ENCODE measurements at places on chromosomes 5 and 9.

DNA sequence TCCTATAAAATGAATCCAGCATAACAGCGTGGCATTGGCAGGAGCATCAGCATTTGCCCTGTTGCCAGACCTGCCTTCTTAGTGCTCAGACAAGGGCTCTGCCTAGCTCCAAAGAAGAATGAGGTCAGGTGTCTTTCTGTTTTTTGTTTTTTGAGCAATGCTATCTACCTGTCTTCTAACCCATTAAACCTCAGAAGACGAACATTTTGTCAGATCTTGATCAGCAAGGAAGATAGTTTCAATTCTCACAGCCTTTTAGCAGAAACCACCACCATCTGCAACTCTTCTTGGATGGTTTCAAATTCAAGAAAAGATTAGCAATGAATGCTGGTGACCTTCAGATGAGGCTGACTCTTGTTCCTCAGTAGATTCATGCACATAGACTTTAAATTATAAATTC is 103.5 kb upstream of the IQGAP2 start:
- DNase-seq: no peak

DNA sequence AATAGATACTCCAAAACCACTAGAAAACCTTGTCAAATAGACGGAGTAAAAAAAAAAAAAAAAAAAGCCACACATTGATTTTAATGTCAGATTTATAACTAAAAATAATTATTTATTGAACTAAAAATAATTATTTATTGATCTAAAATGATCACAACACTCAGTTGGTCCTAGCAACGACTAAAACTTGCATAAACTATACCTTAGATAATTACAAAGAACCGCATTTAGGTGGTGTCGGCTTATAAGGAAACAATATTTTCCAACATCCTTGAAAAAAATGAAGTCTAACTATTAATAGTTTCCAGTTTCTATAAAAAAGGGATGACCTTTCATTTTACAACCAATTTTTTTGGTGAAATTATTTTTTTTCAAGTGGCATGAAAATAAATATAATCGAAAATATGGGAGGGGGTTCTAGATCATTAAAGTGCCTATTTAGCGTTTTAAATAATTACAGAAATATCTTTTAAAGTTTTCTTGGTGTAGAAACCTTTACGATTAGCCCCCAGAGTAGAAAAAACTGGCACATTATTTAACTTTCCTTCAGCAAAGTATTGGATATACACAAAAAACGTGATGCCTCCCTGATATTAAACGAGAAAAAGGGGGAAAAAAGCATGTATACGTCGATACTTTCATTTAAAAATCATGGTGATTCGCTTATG is 3.7 kb downstream of the ARRDC3 start:
- DNase-seq: no peak

GRCh38 chr9:35488566-35489312 is 1.2 kb upstream of the RUSC2 start:
- no peak for DNase-seq

DNA sequence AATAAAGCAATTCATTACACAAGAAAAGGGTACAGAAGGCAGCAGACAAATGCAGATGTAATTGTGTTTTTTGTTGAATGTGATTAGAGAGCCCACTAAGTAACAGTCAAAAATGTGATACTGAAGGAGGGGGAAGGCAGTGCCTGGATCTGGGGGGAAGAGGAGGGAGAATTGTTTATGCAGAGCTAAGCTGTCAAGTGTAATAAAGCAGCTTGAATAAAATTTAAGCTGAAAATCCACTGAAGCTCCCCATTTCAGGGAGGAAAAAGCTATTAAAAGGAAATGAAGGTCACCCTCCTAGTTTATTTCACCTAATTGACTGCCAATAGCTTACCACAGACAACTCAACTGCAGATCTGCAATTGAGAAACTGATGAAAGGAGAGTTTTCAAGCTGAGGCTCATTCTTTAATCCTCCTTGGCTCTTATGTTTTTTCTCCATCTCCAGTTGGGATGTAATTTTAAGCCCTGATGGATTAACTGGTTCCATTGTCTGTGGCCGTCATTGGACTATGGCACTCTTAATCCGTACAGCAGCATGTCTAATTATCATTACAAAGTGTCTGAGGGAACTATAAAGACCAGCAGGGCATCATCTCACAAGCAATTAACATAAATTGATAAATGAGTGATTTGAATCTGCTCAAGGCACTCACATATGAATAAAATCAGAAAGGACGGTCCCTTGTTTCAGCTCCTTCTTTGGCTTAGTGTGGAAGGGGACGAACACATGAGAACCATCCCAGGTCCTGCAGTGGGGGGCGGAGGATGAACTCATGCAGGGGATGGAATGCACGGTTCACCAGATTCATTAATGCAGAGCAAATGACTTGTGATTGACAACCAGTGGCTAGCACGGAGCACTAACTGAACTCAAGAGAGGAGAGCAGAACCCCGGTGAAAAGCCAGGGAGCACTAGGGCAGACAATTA is 38.5 kb downstream of the TLE1 start:
- DNase-seq: no peak

- DNase-seq: peak; percentile 45
These were observed 30.3 kb downstream of the FGF1 start for GRCh38 chr5:142655339-142656267.

DNA sequence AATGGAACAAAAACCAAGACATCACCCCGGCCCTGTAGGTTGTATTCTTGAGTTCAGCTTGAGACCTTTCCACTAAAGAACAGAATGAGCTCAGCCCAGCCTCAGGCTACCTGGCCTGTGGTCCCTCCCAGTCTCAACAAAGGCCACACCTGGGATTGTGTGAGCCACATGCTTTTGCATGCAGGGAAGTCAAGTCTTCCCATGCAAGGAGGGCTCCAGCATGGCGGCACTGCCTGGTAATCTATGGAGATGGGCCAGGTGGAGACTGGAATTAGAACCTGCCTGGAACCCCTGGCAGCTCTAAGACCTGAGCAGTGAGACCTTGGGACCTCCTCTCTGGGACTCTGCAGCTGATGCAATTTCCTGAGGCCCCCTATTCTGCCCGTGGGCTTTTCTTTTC is 49.4 kb upstream of the OTULINL start:
- no peak for DNase-seq

- no peak for DNase-seq
These were observed 74.6 kb downstream of the MARCHF11 start for GRCh38 chr5:16104961-16105360.

GRCh38 chr5:175246889-175247520 is 197.0 kb downstream of the DRD1 start:
- no peak for DNase-seq

DNA sequence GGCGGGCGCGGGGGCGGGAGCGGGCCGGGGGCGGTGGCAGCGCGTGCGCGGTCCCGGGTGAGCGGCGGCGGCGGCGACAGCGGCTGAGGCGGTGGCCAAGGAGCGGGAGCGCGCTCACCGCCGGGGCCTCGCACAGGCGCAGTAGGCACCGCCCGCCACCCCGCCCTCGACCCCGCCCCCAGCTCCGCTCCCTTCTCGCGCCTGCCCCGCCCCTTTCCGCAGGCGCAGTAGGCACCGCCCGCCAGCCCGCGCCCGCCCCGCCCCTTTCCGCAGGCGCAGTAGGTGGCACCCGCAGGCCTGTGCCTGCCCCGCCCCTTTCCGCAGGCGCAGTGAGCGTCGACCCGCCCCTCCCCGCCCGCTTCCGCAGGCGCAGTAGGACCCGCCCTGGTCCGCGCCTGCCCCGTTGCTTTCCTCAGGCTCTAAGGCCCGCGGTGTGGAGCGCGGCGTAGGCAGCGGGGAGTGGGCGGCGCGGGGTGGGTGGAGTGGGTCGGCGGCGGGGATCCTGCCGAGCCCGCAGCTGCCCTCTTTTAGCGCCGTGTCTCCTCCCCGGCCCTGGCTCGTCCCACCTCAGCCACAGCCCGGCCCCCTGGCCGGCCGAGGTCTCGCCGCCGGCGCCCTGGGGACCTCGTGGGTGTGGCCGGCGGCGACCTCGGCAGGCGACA is at the start of gene CAMSAP1:
Gene CAMSAP1, minus strand, starts transcription at position 116 of the 662 bp plus-strand sequence. CDS start 387 bp downstream, outside the sequence.
- peak; percentile 86 for DNase-seq

DNA sequence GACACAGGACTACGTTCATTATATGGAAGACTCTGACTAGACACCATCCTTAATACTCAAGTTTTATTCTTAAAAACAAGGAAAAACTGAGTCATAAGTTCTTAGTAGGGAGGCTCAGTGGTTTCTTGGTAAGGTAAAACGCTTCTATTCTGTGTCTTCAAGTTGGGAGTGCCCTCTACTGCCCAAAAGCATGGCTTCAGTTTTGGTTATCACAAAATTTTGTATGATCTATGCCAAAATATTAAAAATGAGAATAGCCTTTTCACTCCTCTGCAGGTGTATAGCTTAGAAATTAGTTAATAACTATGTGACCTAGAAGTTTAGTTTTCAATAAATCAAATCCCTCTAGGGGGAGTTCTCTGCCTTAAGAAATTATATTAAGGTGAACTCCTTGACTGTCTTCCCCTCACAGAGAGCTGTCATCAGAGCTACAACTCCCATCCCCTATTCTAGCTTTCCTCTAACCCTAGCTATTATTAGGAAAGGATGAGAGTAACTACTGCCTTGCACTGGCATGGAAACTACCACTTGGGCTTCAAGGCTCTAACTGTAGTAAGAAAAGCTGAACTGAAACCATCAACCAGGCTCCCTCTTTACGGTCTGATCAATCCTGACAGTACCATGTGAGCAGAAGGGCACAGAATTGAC is 189.7 kb downstream of the GNAQ start:
- no peak for DNase-seq

- DNase-seq: no peak
These were observed 3.9 kb downstream of the GCNT4 start for GRCh38 chr5:75048457-75048953.

DNA sequence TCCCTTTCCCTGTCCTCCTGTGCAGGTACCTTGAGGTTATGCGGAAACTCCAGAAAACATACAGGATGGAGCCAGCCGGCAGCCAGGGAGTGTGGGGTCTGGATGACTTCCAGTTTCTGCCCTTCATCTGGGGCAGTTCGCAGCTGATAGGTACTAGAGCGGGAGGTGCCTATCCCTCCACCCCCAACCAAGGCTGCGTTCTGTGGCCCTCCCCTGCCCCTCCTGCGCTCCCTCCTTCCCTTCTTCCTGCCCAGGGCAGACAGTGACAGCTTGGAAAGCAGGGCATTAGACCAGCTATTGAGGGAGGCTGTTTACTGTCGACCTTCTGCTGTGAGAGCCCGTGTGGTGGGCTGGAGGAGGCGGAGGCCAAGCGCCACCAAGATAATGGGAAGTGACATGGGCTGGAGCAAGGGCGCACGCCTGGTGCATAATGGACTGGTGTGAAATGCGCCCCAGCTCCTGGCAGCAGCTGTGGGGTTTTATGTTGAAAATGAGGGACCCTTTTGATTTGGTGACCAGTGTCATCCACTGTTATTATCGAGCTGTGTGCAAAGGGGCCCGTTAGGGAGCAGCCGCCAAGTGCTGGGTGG is 25.3 kb downstream of the PTPA start:
- DNase-seq: no peak

DNA sequence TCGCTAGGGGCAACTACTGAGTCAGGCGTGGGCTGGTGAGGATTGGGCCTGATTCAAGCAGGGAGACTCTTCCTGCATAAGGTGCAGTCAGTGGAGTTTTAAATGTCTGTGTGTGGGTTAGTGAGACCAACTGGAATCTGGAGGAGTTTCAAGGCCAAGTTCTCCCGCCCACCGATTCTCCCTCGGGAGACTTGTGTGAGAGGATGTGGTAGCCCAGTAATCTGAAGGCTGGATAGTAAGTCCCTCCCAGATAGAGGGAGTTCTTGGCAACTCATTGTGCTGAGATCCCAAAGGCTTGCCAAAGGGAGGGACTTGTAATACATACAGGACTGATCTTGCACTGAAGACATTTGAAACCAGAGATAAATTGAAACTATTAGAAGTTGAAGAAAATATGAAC is 51.8 kb downstream of the WDR36 start:
- no peak for DNase-seq

GRCh38 chr9:124726886-124727285 is 44.2 kb downstream of the NR6A1 start:
- DNase-seq: no peak

DNA sequence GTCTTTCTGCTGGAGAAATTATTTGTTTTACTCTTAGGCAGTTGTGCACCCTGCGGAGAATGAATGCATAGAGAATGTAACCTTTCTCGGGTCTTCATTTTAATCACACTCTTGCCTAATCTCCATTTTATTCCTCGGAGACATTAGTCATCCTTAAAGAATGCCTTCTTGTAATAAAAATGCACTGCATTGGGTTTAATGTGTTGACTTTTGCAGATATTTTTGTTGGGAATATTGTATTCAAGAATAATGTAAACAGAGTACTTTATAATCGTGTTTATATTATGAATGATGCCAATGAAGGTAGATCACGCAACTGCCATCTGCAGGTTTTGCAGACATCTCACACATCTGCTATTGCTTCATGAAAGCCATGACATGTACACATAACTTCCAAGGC is 1093.9 kb upstream of the CDH6 start:
- DNase-seq: no peak

DNA sequence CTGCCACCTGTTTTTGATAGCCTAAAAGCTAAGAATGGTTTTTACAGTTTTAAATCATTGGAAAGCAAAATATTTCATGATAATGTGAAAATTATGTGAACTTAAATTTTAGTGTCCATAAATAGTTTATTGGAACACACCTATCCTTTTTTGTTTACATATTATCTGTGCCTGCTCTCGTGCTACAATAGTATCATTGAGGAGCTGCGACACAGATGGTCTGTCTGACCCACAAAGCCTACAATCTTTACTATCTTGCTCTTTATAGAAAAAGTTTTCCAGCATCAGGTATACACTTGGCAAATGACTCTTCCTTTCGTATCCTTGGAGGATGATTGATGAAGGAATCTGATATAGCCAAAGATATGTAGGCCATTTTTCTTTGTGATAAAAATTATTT is 40.2 kb downstream of the TTC1 start:
- no peak for DNase-seq

- DNase-seq: no peak
These were observed 181.5 kb downstream of the OLFM1 start for GRCh38 chr9:135268981-135269380.

GRCh38 chr9:35048511-35048910 is 23.9 kb downstream of the VCP start:
- no peak for DNase-seq

GRCh38 chr9:100394032-100394695 is 32.8 kb upstream of the MSANTD3 start:
- no peak for DNase-seq

- peak; percentile 6 for DNase-seq
These were observed 101.2 kb downstream of the TRIM36 start for GRCh38 chr5:115068239-115069086.

DNA sequence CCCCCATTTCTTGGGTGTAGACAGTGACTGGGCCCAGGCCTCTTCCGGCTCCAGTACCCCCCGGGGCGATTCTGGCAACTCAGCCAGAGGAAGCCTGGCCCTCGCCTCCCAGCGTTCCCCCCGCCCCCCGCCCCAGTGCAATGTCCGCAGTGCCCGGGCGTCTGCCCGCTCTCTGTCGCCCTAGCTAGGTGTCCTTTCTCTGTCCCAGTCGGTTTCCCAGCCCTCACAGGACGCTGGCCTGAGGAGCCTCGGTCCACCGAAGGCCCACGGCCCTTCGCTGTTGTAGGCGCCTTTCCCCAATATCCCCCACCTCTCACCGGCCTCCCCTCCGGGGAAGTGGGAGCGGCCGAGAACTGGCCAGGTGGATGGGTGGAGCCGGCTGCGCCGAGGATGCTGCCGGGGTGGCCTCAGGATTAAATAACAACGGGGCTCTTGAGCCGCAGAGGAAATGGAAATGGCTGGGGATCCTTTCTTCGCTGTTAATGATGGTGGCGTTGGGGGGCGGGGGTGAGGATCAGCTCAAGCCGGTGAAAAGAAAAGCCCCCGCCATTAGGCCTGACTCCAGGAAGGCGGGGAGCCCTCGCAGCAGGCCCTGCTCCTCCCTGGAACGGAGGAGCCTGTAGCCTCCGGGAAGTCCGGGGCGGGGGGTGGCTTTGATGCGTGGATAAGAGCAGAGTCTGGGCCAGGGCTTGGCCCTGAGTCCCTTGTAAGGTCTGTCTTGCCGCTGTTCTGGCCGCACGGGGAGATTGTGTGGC is 1.1 kb upstream of the SPRY4 start:
- DNase-seq: no peak
